A549 treated with RU486 at 1 μM for 4 hours (cell line): ENCODE measurements at places on chromosomes 4 and X. TPM values are rescaled to one million over a fixed set of nuclear protein-coding genes. Genes with fewer than 3 reads are reported as not detected.

Gene BEX3
- total RNA-seq: 189 to 260 TPM (median 254 TPM) in 5 replicates

Gene OPN1MW3
- total RNA-seq: not detected in 5 replicates

Gene GYG2
- 3.6 to 5.6 TPM (median 4.3 TPM) in 5 replicates for total RNA-seq

Gene SMARCA1
- total RNA-seq: 26.9 to 59.2 TPM (median 46.6 TPM) in 5 replicates

Gene ABCG2
- total RNA-seq: 18.4 to 22.9 TPM (median 22.2 TPM) in 5 replicates

Gene PNMA5
- not detected in 5 replicates for total RNA-seq

Gene TMPRSS11A
- not detected in 5 replicates for total RNA-seq

Gene TMEM271
- total RNA-seq: not detected in 5 replicates

Gene BBS12
- total RNA-seq: 1.9 to 3.5 TPM (median 3.2 TPM) in 5 replicates

Gene SYAP1
- total RNA-seq: 18.3 to 24.0 TPM (median 23.2 TPM) in 5 replicates

Gene ABCD1
- total RNA-seq: 2.1 to 3.9 TPM (median 3.7 TPM) in 5 replicates

Gene PNMA6A
- 3.2 to 5.5 TPM (median 5.1 TPM) in 5 replicates for total RNA-seq

Gene KIF4A
- total RNA-seq: 24.2 to 29.0 TPM (median 27.9 TPM) in 5 replicates

Gene AVPR2
- 0.09 to 0.13 TPM in 2 of 5 replicates, not detected in the others for total RNA-seq

Gene TRIM2
- 0.54 to 0.75 TPM (median 0.67 TPM) in 5 replicates for total RNA-seq

Gene ENAM
- total RNA-seq: not detected in 5 replicates

Gene CRLF2
- total RNA-seq: 1.3 to 1.8 TPM (median 1.5 TPM) in 5 replicates

Gene CENPVL2
- total RNA-seq: not detected in 5 replicates

Gene CCKAR
- not detected in 5 replicates for total RNA-seq

Gene FAM47A
- not detected in 5 replicates for total RNA-seq

Gene GPR143
- total RNA-seq: 0.16 to 0.33 TPM (median 0.27 TPM) in 4 of 5 replicates, not detected in the other

Gene EFHC2
- total RNA-seq: 0.21 to 0.42 TPM (median 0.27 TPM) in 5 replicates

Gene EVC2
- 2.1 to 2.6 TPM (median 2.3 TPM) in 5 replicates for total RNA-seq

Gene GAGE13
- total RNA-seq: not detected in 5 replicates

Gene PPP4R3C
- not detected in 5 replicates for total RNA-seq

Gene MAGEA1
- 0.15 TPM in 1 of 5 replicates, not detected in the others for total RNA-seq

Gene SAGE1
- 0.03 TPM in 1 of 5 replicates, not detected in the others for total RNA-seq

Gene KIT
- not detected in 5 replicates for total RNA-seq

Gene TMEM150C
- 0.67 to 1.4 TPM (median 0.93 TPM) in 5 replicates for total RNA-seq

Gene PPARGC1A
- 0.06 to 0.13 TPM (median 0.07 TPM) in 3 of 5 replicates, not detected in the others for total RNA-seq

Gene DIPK2B
- total RNA-seq: not detected in 5 replicates

Gene L1CAM
- 18.0 to 23.1 TPM (median 20.8 TPM) in 5 replicates for total RNA-seq

Gene MAGEA9B
- total RNA-seq: 0.11 TPM in 1 of 5 replicates, not detected in the others

Gene COL4A6
- 11.5 to 15.5 TPM (median 15.0 TPM) in 5 replicates for total RNA-seq

Gene HTN1
- total RNA-seq: not detected in 5 replicates
